ENCODE measurements at places on chromosomes 16 and 17.

DNA sequence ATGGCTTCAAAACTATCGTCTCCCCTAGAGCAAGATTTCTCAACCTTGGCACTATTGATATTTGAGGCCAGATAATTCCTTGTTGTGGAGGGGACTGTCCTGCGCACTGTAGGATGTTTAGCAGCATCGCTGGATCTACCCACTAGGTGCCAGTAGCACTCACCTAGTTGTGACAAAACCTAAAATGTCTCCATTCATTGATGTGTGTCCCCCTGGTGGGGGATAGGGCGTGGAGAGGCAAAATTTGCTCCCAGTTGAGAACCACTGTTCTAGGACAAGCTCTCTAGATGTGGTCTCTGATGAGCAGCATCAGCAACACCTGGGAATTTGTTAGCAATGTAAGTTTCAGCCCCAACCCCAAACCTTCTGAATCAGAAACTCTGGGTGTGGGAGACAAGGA, 259.0 kb downstream of the XYLT1 start:
- no peak for DNase-seq

DNA sequence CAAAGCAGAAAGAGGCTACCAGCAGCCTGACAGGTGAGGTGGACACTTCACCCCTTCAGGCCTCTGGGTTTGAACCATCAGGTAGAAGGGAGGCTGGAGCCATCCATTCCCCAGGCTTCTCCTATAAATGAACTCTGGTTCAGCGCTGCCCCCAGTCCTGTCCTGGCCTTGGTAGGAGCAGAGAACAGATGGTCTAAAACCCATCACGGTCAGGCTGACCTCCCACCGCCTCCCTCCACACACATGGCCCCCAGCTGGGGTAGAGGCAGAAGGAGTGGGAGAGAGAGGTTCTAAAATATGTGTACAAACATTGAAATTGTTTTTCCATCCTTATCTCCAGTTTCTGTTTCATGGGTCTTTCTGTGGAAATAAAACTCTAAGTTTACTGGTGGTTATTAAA, 59.7 kb upstream of the DNAJA2 start:
- no peak for DNase-seq

DNA sequence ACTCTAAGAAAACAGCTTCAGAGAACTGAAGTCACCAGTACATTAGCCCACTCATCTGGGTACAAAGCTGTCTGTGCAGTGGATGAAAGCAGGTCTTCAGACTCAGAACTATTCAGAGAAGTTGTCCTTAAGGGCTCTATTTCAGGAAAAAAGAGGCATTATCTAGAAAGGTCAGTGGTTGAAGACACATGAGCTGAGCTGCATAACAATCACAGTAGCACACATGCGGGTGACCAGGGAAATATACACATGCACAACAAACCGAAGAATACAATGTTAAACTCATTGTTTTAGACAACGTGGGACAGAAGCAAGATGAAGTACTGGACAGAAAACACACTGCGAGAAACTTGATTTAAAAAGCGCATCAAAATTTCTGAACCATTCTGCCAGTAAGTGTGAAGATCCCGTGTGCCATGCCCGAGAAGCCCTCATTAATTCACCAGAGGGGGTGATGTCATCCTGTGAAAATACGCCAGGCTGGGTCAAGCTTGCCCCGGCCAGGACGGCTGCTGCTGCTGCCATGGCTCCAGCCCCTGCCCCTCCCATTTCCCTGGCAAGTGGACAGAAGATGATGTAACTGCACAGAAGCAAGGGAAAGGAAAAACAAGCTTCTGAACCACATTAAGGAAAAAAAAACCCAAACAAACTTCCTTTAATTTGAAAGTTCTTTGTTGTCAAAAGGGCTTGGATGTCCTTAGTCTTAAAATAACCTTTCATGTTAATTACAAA, 10.1 kb downstream of the DYNC1LI2 start:
- DNase-seq: no peak

DNA sequence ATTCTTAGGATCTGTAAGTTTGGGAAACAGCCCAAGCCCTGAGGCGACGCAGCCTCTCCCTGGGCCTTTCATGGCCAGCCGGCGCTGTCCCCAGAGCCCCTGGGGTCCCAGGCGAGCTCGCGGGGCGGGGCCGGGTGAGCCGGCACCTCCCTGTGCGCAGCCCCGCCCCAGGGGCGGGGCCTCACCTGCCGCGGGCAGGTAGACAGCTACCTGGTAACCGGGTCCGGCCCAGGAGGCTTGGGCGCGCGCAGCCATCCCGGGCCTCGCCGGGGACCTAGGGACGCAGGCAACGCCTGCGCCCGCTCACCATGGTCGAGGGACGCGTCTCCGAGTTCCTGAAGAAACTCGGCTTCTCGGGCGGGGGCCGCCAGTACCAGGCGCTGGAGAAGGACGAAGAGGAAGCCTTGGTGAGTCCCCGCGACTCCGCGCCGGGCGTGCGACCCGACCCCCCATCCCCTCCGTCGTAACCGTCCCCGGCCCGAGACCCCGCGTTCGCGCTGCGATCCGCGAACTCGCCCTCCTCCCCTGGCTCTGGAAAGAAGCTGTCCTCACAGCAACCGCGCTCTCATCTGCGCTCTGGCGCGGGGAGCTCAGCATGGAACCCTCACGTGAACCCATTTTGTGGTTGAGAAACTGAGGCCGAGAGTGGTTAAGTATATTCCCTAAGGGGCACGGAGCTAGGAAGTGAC, at the start of gene ATP2C2:
Gene ATP2C2, plus strand, starts transcription at position 231 of the 689 bp plus-strand sequence. Its CDS starts 78 bp downstream, at position 309.
- DNase-seq: no peak

GRCh38 chr17:74491626-74492025, 25.2 kb downstream of the CD300A start:
- DNase-seq: no peak

- no peak for DNase-seq
Measured at GRCh38 chr16:56860226-56861020, 4.6 kb upstream of the SLC12A3 start.

DNA sequence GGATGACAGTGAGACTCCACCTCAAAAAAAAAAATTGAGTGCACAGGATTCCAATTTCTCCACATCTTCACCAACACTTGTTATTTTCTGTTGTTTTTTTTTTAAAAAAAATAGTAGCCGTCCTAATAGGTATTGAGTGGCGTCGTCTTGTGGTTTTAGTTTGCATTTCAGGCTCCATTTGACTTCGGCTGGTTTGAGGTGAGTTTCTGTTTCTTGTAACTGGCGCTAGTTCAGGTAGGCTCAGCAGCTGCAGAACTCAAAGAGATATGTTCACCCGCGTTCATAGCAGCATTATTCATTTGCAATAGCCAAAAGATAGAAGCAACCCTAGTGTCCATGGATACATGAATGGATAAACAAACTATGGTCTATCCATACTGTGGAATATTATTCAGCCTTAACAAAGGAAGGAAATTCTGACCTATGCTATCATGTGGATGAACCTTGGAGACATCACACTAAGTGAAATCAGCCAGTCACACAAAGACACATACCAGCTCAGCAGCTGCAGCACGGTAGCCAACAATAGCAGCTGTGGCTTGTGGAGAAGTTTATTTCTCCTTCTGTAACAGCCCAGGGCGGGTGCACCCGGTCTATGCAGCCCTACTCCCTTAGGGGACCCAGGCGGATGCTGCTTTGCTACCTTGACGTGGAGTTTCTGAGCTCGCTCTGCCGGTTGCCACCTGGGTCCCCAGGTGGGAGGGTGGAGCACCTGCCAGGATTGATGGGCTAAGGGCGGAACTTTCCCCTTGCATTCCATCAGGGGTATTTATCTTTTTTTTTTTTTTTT, 44.9 kb downstream of the TMEM235 start:
- DNase-seq: no peak

- DNase-seq: no peak
Measured at GRCh38 chr16:83606486-83607030, 201.2 kb upstream of the HSBP1 start.

DNA sequence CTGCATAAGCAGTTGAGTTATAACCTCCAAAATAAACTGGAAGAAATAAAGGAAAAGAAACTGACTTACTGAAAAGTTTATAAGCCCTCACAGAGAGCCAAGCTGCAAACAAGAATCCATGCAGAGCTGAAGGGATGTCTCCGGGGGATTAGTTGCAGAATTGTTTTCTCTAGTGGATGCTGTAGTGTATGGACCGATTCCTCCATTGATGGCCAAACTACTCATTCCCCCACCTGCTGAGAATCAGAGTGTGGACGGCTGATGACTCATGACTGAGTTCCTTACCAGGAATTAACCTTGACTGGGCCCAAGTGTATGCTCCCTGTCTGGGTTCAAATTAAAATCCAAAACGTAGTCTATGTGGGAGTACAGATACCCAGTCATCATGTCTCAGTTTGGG, 93.9 kb upstream of the CDH8 start:
- no peak for DNase-seq

- DNase-seq: no peak
Measured at GRCh38 chr16:1876468-1876867, 4.5 kb upstream of the MEIOB start.

- DNase-seq: no peak
Measured at GRCh38 chr16:24975428-24975889, 39.7 kb downstream of the ARHGAP17 start.

DNA sequence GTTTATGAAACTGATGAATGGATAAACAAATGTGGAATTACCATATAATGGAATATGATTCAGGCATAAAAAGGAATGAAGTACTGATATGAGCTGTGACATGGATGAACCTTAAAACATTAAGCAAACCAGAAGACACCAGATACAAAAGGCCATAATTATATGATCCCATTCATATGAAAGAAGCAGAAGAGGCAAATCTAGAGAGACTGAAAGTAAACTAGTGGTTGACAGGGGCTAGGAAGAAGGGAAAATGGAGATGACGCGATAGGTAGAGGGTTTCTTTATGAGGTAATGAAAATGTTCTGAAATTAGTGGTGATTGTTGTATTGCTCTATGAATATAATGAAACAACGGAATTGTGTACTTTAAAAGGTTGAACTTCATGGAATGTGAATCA, 88.4 kb downstream of the HIC1 start:
- DNase-seq: no peak

- peak; percentile 23 for DNase-seq
Measured at GRCh38 chr17:35089586-35090296, 26.2 kb upstream of the RFFL start.

DNA sequence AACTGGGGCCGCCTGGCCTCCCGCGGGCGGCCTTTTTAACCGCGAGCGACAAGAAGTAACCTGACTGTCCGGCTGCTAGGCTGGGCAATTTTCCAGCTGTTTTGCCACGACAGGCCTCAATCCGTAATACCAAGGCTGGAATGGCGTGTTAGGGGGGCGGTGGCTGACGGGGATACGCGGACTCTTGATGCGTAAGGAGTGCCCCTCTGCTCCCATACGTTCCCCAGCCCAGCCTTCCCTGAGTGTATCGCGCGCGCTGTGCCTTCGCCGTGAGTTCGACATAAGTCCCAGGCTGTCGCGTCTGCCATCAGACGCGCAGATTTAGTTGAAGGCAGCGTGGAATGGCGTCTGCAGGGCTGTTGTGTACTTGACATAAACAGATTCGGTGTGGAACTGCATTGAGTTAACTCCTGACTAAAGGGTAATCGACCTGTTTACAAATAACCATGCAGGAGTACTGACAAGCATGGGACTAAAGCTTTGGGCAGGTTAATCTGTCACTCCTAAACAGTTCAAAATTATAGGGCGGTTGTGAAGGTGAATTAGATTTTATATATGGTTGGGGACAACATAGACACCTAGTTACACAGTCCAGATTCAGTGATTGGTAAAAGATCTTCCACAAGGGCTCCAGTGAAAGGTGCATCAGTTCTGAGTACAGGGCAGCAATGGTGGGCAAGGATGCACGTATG, 16.6 kb upstream of the ERN1 start:
- DNase-seq: peak; percentile 27

DNA sequence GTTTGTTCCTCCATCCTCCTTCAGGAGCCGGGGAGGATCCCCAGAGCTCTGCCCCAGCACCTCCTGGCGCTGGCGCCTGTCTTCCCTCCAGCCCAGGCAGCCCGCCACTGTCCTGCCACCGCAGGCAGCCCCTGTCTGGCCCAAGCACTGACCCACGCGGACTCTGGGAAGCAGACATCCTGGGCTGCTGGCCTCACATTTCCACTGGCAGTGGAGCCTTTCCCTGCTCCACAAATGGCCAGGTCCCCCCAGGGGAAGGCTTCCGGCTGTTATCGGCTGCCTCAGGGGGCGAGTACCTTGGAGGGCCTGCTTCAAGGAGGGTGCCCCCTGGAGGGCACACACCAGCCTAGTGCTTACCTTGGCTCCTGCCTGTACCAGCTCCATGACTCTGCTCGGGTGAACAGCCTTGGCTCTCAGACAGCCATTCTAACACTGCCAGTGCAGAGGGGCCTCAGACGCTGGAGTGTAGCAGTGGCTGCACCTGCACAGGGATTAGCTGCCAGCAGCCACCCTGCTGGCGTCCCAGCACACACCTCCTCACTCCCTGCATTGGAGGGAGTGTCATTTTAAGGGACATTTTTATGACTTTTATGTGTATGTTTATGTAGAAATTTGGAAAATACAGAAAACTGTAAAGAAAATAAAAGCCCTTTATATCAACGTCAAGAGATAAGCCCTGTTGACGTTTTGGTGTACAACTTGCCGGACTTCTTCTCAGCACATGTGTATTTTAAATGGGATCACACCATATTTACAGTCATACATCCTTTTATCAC, 21.0 kb downstream of the ACE start:
- no peak for DNase-seq

DNA sequence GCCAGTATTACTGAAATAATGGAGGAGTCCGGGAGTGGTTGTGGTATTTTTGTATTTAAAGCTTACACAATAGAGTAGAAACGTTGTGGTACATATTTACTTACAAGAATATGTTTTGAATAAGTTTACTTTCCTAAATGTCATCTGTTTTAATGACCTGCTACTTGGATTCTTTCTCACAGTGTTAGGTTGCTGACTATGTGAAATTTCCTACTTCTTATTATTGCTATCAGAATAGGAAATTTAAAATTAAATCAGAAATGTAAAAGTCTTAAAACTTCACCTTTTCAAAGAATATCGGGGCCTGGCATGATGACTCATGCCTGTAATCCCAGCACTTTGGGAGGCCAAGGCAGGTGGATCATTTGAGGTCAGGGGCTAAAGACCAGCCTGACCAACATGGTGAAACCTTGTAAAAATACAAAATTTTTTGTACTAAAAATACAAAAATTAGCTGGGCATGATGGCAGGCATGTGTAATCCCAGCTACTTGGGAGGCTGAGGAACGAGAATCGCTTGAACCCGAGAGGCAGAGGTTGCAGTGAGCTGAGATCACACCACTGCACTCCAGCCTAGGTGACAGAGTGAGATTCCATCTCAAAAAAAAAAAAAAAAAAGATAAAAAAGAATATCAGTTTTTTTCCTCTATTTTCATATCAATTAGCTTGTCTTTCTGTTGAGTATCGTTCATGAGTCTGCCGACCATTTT, 77.8 kb downstream of the VMP1 start:
- DNase-seq: no peak

All from stimulated activated CD4-positive, alpha-beta T cell treated with anti-CD3 and anti-CD28 coated beads, Interleukin-1b, Interleukin-23, amount 100 ng/mL, for 1 hour (primary cell).